Activated CD8-positive, alpha-beta memory T cell treated with anti-CD3 and anti-CD28 coated beads for 1 hour (primary cell): ENCODE measurements at places on chromosomes 1 and 21.
A peak's percentile ranks its signal among the peaks of the same experiment; 100 is the strongest.

GRCh38 chr21:44887126-44887806 is 13.8 kb upstream of the PTTG1IP start:
- no peak for DNase-seq

DNA sequence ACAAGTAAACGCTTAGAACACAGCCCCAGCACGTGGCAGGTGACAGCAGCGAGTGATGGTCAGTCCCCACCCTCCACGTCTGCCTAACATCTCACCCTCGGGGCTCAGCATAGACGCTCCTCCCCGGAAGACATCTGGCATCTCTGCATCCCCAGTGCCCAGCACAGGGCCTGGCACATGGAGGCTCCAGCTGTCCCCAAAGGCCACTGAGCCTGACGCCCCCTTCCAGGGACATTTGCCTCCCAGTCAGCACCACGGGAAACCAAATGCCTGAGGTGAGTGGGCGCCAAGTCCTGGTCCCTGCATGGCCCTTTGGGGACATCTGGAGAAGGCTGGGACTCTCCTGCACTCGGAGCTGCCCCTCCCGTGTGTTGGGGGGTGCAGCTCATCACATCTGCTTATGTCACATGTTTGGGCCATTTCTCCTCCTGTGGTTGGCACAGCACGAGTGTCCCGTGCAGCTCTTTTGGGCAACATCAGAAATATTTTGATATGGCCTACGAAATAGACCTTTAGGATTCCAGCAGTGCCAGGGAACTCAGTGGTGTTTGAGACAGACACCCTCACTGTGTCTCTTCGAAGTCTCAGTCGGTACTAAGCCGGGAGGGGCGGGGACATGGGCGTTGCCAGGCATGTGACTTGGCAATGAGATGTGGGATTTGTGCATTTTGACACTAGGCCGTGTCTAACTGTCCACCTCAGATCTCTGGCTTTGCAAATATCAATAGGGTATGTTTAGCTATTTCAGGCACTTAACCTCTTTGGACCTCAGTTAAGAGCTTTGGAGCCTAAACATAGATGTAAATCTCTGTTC is 315.0 kb downstream of the PTPRU start:
- DNase-seq = no peak

GRCh38 chr21:38323721-38324531 is 67.1 kb downstream of the KCNJ15 start:
- DNase-seq = no peak

DNA sequence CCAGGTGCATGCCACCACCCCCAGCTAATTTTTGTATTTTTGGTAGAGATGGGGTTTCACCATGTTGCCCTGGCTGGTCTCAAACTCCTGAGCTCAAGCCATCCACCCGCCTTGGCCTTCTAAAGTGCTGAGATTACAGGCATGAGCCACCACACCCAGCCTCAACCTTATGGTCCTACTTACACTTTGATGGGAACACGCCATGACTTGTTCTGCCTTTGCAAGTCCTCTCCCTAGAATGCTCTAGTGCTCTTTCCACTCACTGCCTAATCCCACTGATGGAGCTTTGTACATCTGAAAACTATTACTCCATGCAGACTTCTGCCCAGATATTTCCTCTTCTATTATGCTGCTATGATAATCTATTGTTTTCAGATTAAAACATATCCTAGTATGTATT is 174.3 kb downstream of the DAB1 start:
- DNase-seq = no peak

GRCh38 chr1:159935719-159936272 is 9.6 kb downstream of the IGSF9 start:
- no peak for DNase-seq

DNA sequence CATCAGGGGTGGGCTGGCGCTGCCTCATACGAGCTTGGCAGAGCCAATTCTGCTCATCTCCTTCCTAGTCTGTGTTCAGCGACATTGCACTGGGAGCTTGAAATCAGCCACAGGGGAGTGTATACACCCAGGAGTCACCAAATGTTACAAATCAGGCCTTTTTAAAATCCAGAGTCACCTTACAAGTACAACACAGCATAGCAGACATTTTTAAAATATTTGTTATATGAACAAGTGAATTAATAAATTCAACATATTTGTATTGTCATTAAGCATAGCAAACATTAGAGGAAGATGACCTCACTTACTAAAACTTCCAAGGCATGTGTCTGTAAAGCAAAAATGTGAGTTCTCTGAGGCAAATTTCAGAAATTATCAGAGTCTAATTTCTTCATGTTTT is 210.0 kb downstream of the HLX start:
- DNase-seq = no peak

- no peak for DNase-seq
These were observed 40.1 kb downstream of the DSTYK start for GRCh38 chr1:205171369-205171768.

GRCh38 chr1:244144053-244144452 is 93.0 kb downstream of the ZBTB18 start:
- no peak for DNase-seq

- no peak for DNase-seq
These were observed 3.6 kb downstream of the KCNN3 start for GRCh38 chr1:154866257-154867063.

- no peak for DNase-seq
These were observed 74.1 kb downstream of the C21orf91 start for GRCh38 chr21:17745086-17745485.

GRCh38 chr1:228209657-228210056 is 1.8 kb downstream of the OBSCN start:
- no peak for DNase-seq

DNA sequence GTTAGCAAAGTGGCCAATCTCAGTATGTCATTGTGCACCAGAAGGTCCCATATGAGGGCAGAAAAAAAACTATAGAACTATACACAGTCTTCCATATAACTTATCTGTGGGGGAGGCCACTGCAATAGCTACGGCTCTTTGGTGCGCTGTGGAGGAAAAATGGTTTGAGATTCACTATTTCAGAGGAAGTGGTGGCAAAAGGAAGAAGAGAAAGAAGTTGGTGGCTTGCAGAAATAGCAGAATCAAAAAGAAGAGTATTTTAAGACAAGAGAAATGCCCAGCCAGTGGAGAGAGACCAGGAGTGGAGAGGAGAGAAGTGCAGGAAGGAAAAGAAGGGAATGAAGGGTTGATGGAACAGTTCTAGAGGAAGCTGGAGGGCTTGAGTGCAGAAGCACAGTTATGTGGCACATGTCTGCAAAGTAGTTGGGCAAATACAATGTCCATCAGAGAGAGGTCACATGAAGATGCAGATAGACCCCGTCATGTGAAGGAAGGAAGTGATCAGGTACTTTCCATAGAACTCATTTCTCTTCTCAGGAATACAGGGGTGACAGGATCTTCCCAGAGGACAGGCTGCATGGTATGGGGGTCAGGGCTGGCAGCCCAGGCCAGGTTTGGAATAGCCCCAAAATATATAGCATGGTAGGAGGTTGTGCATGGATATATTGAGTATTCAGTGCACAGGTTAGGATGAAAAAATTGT is 64.6 kb downstream of the RUNX1 start:
- no peak for DNase-seq

DNA sequence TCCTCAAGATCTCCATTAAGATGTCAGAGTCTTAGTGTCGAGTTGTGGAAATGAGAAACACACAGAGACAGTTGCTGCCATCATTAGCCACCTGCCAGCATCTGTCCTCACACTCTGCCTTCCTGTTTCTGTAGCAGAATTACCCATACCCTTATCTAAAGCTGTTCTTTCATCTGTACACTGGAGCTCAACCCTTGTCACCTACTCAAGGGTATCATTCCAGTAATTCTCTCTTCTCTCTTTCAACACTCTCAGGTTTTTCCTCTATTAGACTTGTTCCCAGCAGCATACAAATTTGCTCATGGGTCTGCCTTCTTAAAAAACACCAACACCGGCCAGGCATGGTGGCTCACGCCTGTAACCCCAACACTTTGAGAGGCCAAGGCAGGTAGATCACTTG is 27.4 kb upstream of the RNF2 start:
- DNase-seq = no peak

GRCh38 chr1:12434686-12435085 is 183.3 kb downstream of the DHRS3 start:
- no peak for DNase-seq

DNA sequence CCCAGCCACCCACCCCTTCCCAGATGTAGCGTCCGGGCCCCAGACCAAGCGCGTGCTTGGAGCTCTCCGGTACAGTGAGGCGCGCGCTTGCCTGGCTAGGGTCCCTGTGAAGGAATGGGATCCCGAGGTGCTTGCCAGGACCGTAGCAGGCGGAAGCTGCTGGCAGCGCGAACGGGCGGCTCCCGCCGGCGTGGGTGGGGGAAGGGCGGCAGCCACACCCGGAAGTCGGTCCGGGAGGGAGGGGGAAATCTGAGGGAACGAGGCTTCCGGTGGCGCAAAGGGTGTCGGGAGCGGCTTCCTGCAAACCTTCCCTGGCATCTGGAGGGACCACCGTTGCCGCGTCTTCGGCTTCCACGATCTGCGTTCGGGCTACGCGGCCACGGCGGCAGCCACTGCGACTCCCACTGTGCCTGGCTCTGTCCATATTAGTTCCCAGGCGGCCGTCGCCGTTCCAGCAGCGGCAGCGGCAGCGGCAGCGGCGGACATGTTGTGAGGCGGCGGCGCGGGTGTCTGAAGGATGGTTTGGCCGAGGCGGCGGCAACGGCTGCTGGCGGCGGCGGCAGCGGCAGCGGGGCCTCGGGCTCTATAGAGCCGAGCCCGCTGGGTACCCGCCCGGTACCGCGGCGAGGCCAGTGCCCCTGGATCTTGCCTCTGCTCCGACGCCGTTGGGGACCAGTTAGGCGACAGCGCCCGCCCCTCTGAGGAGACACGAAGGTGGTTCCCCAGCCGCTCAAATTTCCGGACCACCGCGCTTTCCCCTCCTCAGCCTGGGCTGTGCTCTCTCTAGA is at the start of gene DR1:
Gene DR1, plus strand, starts transcription at position 275 of the 788 bp plus-strand sequence. CDS start 739 bp downstream, outside the sequence.
- DNase-seq = peak; percentile 86
